ENCODE measurements at places on chromosomes 11 and 22. TPM values are rescaled to one million over a fixed set of nuclear protein-coding genes. Genes with fewer than 3 reads are reported as not detected.

Gene PRR33
- total RNA-seq: 5.8 TPM

Gene KREMEN1
- 49.9 TPM for total RNA-seq

- DNase-seq: no peak
Observed at GRCh38 chr11:121328176-121328966, 35.8 kb downstream of the SC5D start.

DNA sequence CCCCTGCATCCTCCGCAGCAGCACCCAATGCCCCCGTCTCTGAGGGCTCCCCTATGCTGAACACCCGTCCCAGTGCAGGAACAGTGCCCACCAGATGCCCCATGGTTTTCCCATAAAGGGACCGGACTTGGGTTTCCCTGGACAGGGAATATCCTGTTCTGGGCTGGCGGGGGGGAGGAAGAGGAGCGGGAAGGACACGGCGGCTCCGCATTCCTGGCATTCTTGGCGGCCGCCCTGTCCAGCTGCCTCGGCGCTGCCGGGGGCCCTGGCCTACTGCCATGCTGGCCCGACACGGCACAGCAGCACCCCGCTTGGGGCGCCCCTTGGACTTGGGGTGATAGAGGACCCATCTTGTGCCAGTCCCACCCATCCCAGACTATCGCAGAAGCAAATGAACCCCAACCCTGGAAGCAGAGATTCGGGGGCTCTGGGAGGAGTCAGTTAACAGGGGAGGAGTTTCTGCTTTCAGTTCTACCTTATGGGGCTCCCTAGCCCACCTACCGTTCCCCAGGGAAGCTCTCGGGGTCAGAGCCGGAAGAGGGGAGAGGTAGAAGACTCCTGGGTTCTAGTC, 23.7 kb upstream of the CBX7 start:
- peak; percentile 83 for DNase-seq

- DNase-seq: no peak
Observed at GRCh38 chr11:125572916-125573315, 3.6 kb downstream of the EI24 start.

GRCh38 chr11:119471329-119471728, 48.4 kb upstream of the THY1 start:
- DNase-seq: no peak

All from Right ventricle myocardium superior (tissue), 1 donor.